ENCODE measurements at places on chromosomes 16 and 17.

GRCh38 chr17:66149562-66149961 lies 42.4 kb downstream of the CEP112 start:
- no peak for DNase-seq

DNA sequence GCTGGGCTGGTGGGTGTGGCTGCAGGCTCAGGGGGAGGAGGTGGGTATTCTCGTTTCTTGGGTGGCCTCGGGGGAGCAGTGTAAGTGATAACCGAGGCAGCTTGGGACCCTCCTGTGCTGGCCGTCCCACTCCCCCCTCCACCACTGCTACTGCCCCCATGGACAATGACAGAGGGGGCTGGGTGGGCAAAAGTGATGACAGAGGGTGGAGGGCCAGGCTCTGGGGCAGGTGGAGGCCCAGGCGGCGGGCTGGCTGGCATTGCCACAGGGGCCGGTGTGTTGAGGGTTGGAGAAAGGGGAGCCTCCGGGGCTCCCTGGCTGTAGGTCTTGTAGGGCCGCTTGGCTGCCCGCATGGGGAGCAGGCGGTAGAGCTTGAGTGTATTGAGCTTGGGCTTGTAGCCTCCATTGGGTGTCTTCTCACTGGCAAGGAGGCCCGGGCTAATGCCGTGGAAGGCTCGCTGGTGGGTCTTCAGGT lies 16.0 kb downstream of the ZBTB4 start:
- DNase-seq: no peak

DNA sequence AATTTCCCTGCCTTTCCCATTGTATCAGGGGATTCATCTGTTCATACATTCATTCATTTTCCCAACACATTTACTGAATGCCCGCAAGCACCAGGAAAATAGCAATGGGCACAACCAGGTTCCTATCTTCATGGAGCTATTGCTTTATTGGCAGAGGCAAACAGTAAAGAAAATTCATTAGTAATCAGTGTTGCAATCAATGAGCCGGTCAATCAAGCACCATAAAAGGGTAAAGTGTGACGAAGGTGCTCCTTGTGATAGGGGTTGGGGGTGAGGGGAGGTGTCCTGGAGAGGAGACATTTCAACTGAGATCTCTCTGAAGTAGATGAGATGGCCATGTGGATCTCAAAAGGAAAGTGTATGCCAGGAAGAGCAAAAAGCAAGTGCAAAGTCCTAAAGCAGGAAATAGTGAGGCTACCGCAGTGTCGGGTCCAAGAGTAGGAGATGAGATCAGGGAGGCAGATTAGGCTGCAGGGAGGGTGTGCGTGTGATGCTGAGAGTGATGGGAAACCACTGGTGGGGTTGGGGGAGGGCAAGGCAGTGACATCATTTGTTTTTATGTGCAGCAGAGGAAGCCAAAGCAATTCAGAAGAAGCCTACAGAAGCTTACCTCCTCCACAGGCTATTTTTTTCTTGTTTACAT lies 28.4 kb downstream of the CDH13 start:
- no peak for DNase-seq

DNA sequence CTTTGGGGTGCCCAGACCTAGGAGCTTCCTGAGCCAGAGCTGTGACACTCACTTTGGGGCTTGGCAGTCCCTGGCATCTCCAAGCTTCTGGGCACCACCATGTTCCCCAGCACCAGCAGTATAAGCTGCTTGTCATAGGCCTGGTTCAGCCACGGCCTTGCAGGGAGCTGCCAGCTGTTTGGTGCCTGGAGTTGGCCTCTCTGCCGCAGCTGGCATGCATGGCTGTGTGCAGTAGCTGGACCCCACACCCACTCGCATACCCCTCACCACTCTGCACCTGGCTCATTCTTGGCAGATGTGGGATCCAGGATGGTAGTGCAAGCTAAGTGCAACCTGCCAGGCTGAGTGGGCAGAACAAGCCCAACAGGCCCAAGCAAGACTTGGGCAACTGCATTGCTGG lies 73.4 kb upstream of the BRD7 start:
- no peak for DNase-seq
